ENCODE measurements at places on chromosomes 1 and 21.

- DNase-seq: no peak
These were observed 222.4 kb upstream of the ESRRG start for GRCh38 chr1:216945538-216946080.

- DNase-seq: no peak
These were observed 27.8 kb downstream of the NTPCR start for GRCh38 chr1:232978091-232978634.

- no peak for DNase-seq
These were observed 343.3 kb downstream of the SETD4 start for GRCh38 chr21:35716876-35717565.

GRCh38 chr1:42777852-42778251 is 6.9 kb upstream of the TMEM269 start:
- DNase-seq: no peak

- DNase-seq: no peak
These were observed 490.8 kb upstream of the NFIA start for GRCh38 chr1:60591583-60591982.

DNA sequence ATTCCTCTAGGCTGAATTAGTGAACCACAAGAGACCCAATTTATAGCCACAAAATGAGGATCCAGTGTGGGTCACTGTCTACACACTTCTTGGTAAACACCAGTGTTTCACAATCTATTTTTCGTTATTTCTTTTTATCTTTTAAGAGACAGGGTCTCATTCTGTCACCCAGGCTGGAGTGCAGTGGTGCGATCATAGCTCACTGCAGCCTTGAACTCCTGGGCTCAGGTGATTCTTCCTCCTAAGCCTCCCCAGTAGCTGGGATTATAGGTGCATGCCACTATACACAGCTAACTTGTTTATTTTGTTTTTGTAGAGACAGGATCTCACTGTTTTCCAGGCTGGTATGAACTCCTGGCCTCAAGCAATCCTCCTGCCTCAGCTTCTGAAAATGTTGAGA is 29.3 kb upstream of the SLC45A3 start:
- no peak for DNase-seq

GRCh38 chr1:116654351-116654750 is 13.2 kb downstream of the IGSF3 start:
- no peak for DNase-seq

- DNase-seq: no peak
These were observed 348.9 kb downstream of the PTPRU start for GRCh38 chr1:29585201-29585600.

GRCh38 chr1:99540744-99541143 is 105.2 kb upstream of the PALMD start:
- DNase-seq: no peak

- DNase-seq: no peak
These were observed 887 bp downstream of the HES2 start for GRCh38 chr1:6418668-6419396.

GRCh38 chr1:93844262-93845045 is 34.6 kb downstream of the DNTTIP2 start:
- DNase-seq: peak; percentile 76

DNA sequence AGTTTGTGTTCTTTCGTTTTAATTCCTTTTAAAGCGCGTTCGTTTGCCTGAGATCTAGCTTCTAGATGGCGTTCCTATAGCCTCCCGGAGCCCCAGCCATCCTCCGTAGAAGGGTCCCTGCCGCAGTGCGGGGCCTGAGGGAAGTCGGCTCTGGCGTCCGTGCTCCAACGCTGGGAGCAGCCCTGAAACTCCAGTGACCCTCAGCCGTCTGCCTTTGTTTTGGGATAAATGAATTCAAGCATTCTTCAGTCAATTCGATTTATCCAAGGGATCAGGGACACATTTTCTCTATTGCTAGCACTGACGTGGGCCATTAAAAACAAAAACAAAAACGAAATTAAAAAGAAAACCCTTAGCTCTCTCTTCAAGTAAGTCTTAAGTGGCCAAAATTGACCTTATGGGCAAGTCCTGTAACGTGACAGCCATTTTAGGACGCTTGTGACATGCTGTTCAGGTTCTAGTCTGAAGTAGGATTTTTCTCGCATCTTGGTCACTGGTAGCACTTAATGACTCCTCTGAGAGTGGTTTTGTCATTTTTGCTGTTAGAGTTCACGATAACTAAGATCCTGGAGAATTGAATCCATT is 742 bp upstream of the HSPA13 start:
- no peak for DNase-seq

- DNase-seq: peak; percentile 72
These were observed at the start of gene TTLL7 for GRCh38 chr1:83998498-83999315. Gene TTLL7, minus strand, starts transcription at chr1:83999132. Its CDS starts 46,921 bp downstream, at chr1:83952211.

- no peak for DNase-seq
These were observed 3.1 kb downstream of the DNM3 start for GRCh38 chr1:171844381-171844780.

GRCh38 chr1:183306317-183307042 is 111.7 kb downstream of the NMNAT2 start:
- no peak for DNase-seq

DNA sequence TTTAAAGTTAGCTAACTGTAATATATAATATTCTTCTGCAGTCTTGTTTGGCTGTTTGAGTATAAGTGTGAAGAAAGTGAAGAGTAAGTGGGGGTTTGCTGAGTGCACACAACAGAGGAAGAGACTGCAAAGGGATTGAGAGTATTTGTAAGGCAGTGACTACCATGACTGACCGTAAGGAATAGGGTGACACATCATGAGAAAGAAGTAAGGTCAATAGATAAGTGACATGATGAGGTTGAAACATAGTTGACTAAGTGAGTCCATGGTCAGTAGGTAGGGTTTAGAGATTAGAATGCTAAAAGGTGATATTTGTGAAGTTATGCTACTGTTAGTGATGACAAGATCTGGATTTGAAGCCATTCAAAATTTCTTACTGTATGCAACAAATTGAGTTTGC is 27.7 kb downstream of the WARS2 start:
- no peak for DNase-seq

DNA sequence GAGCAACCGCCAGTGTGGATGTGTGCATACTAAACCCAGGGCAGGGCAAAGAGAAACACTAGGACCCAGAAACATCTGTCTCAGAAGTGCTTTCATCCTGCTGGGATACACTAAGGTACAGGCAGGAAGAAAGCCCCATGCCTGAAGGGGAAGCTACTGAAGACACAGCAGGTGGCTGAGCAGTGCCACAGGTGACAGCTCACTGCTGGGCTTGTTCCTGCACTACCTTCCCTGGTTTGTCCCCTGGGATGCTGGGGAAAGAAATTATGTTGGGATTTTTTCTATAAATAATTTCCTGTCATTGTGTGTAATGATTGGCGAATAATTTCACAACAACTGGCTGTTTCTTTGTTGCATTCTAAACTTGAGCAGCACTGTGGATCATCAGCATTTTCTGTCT is 245.3 kb upstream of the RAB4A start:
- no peak for DNase-seq

GRCh38 chr1:116871779-116872146 is 38.0 kb upstream of the PTGFRN start:
- DNase-seq: no peak

- DNase-seq: no peak
These were observed 112.7 kb upstream of the COA6 start for GRCh38 chr1:234260578-234260977.

GRCh38 chr21:33301632-33302002 is 23.2 kb upstream of the IFNAR1 start:
- no peak for DNase-seq

- DNase-seq: no peak
These were observed 3.9 kb downstream of the C1orf56 start for GRCh38 chr1:151051356-151052009.

DNA sequence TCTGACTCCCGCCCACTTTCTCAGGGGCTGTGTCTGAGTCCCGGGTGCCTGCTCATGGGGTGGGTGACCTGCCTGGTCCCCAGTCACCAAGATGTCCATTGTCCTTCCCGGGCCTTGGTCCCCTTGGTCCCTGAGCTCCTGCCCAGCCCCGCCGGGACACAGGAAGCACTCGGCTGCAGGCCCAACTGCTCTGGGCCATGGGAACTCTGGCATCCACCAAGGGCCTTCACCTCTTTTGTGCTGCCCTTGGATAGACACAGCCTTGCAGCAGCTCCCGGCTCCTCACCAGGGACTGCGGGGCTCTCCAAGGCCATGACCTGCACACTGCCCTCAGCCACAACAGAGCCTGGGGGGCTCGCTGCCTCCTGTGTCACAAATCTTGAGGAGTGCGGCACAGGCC is 22.1 kb upstream of the MX1 start:
- DNase-seq: no peak

DNA sequence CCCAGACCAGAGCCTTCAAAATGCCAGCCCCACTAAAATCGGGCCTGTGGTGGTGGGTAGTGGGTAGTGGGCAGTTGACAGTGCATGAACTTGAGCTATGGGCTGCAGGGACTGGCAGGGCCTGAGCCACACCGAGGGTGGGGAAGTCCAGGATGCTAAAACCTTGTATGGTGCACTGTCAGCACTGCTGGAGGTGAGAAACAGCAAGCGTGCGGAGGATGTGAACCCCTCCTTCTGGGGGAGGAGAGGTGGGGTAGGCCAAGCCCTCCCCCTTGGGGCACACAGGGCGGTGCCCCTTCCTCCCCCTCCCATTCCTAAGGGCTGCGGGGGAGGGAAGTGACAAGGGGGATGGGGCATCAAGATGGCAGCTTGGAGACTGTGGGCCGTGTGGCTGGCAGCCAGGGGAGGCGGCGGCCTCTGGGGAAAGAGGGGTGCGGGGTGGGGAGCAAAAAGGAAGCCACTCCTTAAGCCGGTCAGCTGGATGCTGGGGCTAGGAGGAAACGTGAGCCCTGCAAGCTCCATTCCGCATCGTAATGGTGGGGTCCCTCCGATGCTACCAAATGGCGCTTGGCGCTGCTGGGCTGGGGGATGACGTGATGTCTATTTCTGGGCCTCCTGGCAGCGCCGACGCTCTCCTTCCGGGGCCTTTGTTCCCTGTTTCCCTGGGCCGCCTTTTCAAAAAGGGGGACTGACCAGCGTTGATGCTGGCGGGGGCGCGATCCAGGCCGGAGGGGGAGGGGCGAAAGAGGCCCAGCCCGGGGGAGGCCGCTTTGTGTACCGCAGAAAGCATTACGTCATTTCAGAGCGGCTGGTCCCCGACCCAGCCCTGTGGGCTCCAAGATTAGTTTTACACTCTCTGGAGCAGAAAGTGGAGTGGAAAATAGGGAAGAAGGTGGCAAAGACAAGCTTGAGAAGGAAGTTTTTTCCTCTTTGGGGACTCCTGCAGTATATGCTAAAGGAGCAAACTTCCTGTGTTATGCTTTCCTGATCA is 809 bp downstream of the SYT11 start:
- DNase-seq: peak; percentile 82

DNA sequence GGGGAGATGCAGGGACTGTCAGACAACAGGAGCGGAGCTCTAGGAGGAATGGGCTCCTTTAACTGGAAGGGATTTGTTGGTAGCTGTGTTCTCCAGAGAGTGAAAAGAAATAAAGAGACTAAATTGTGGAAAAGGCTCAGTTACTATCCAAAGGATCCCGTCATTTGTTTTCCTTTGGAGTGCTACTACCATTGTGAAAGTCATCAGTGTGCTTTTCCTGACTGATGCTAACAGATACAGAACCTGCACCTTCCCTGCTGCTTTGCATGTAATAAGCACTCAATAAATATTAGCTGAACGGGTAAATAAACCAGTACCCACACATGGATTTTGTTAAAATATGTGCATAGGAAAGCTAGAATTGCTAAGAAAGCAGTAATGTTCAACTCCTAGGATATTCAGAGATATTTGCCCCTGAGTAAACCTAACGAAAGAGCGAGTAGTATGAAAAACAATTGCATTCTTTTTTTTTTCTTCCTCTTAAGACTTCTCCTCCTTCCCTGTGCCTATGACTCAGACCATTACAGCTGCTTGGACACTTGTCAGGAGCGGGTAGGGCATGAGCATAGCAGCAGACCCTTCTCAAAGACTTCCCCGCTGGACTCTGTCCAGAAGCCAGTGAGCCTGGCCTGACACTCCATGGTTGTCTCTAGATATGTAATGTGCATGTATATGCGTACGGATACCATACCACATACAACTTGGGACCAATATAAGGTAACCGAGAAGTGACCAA is 41.7 kb downstream of the PTGFRN start:
- DNase-seq: no peak

- no peak for DNase-seq
These were observed 6.4 kb downstream of the IFNLR1 start for GRCh38 chr1:24180676-24181075.

GRCh38 chr1:8409106-8409505 is 91.2 kb downstream of the SLC45A1 start:
- peak; percentile 82 for DNase-seq

DNA sequence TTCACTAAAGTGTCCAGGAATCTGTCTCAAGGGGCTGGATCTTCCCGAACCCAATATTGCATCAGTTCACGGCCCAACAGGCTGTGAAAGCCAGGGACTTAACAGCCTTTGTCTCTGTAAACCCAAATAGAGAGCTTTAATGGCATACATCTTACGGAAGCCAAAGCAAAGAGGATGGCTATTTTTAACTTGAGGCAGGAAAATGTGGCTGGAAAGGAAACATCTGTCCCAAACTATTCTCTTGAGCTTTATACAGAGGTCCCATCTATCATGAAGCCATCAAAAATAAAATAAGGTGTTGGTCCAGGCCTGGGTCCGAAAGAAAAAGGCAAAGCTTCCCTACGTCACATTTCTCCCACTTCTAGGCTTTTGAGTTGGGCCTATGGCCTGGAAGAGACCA is 7.7 kb upstream of the CD34 start:
- no peak for DNase-seq

DNA sequence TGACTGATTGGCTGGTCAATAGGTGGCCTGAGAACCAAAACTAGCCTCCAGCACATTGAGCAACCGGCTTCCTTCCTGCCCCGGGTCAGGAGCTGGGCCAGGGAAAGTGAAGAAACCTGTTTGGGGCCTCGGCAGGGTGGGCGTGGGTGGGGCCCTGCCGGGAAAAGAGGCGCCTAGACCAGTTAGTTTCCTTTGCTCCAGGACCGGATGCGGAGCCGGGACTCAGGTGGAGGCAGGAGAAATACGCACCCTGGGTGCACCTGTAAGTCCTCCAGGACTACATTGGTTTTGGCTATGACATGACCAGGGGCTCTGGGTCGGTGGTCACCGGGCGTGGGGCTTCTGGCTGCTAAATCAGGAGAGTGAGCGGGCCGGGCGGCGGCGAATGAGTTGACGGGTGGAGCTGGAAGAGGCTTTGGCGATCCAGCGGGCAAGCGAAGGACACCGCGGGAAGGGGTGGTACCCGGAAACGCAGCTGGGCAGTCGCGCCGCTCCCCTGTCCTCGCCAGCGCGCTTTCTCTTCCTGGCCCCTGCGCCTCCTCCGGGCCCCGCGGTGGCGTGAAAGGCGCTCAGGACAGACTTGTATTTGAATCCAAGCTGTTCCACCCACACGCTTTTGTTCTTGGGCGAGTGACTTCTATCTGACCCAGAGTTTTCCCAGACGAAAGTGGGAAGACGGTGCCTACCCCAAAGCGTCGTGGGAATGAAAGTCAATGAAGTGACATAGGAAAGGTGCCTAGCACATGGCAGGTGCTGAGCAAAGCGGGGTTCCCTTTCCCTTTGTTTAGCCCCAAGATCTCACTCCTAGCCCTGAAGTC is 30.6 kb upstream of the JUN start:
- peak; percentile 38 for DNase-seq

DNA sequence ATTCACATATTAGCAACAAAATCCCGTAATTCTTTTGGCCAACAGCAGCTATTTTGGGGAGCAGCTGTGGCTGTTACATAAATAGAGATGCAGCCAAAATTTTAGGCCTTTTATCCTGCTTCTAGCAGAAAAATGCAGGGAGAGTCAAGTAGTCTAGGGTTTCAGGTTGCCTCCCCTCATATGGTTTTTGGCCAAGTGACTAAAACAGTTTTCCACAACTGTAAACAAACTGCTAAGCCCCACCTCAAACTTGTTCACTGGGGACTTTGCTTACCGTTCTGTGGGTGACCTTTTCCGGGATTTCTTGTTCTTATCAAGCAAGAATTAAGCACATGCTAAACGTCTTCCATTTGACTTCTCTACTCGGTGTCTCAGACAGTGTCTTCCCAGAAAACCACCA is 133.4 kb downstream of the EDEM3 start:
- DNase-seq: no peak

Data from renal pelvis (tissue), 12 donors.